Activated B cell treated with CpG ODN at 0.5 μM for 24 hours (primary cell): ENCODE measurements at places on chromosomes 5 and 9. TPM values are rescaled to one million over a fixed set of nuclear protein-coding genes. Genes with fewer than 3 reads are reported as not detected.

GRCh38 chr9:121383715-121384114 is 13.7 kb upstream of the STOM start:
- DNase-seq = no peak

PCDHB3 gene
- total RNA-seq = 0.07 TPM in 1 of 2 replicates, not detected in the other

KCTD16 gene
- total RNA-seq = not detected in 2 replicates

TRIM7 gene
- 0.32 and 0.51 TPM in 2 replicates for total RNA-seq

GRCh38 chr5:140329739-140330481 is 16.5 kb downstream of the HBEGF start:
- no peak for DNase-seq

DNA sequence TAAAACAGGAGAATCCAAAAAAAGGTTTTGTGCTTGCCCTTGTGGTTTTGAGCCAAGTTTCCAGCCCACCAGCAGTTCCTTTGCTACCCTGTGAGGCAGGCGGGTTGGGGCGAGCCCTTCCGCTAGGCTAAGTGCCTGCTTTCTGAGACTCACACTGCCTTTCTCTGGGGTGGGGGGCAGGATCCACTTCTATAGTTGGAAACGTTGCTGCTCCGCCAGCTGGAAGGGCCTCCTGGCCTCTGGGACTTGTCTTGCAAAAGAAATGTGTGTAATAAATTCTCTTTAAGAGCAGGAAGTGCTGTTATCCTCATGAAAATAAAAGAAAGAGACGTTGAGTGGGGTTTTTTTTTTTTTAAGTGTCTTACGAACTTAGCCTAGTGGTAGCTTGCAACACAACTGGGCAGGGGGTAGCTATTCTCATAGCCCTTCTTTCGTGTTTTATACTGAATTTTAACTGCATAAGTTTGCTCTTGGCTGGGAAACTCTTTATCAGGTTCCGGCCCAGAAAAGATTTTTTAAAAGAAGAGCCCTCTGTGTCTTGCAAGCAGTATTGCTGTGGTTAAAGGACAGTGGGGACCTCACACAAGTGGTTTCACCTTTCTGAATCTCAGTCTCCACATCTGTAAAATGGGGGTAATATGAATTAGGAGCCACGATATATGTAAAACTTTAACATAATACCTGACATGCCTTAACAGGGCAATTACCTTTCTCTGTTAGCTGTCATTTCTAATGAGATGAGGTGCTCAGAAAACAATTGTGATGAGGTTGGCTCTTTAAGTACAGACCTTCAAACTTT is 19.8 kb downstream of the JADE2 start:
- DNase-seq = no peak

GRCh38 chr9:14842269-14842668 is 68.0 kb downstream of the FREM1 start:
- no peak for DNase-seq

DNA sequence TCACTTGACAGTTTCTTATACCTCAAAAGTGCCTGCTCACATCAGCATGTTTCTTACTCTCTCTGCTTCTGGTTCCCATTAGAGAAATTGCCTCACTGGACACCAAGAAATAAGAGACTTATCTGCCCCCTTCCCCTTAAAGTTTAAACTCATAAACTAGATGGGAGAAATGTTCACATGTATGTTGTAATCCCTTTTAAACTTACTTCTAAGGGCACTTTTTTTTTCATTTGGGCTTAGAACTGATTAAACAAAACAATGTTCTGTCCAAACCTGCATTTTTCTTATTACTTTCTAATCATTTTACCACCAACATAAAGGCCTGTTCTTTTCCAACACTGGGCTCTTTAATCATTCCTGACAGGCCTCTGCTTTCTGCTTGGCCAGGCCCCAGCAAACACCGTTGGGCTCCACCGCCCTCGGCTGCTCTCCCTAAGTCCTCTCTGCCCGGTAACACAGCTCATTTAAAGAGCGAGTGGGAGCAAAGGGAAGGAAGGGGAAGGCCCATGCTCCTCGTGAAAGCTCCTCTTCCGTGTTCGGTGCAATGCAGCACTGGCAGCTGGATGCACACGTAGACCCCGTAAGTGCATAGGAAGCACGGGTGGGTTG is 53.4 kb downstream of the ROR2 start:
- no peak for DNase-seq

DNA sequence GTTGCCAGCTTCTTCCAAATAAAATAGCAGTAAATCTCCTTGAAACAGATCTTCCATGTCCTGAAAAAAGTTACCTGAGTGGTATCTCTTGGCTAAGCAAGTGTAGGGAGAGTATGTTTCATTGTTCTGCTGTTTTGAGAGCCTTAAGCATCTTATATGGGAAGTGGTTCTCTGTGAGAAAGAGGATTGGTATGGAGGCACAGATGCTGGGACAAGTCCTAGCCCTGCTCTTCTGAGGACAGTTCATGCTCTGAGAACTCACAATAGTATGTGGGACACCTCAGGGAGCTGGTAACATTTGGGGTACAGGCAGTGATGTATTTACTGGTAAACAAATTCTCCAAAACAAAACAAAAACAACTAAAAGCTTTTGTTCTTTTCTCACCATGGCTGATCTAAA is 2.0 kb downstream of the PPP3R2 start:
- DNase-seq = no peak
